ENCODE measurements at places on chromosomes 4 and X.

DNA sequence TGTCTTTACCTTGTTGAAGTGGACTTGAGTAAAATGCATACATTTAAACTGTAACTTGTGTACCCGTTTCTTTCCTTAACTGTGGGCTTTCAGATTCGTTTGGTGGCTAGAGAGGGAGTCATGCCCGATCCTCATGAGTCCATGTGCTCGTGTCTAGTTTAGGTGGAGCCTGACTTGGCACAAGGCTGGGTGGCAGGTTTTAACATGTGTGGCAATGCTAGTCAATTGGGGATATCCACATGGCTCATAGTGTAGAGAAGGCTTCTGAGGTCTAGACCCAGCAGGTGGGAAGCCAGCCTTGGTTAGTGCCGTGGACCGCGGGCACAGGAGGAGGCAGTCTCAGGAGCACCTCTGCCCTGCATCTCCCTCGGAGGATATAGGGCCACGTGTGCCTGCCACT is 48.5 kb upstream of the CLCN4 start:
- no peak for DNase-seq

- DNase-seq = no peak
These were observed 34.2 kb downstream of the RAI2 start for GRCh38 chrX:17826609-17827496.

GRCh38 chrX:80550722-80551121 is 130.5 kb downstream of the TENT5D start:
- DNase-seq = no peak

GRCh38 chrX:10213716-10214115 is 56.9 kb downstream of the CLCN4 start:
- no peak for DNase-seq

DNA sequence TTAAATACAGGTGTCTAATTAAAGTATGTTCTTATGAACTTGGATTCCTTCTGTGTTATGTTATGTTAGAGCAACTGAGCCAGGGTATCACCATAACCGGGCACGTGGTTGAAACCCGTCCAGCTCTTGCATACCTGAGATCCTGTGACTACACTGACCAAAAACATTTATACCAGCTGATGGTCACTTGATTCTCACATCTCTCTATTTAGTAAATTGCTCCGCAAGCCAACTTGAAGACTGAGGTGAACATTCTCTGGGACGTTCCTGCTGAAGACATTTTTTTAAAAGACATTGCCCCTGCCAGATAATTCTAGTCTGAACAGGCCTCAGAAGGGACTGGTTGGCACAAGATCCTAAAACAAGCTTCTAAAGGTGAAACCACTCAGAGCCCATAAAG is 550.0 kb upstream of the DIPK2B start:
- no peak for DNase-seq

DNA sequence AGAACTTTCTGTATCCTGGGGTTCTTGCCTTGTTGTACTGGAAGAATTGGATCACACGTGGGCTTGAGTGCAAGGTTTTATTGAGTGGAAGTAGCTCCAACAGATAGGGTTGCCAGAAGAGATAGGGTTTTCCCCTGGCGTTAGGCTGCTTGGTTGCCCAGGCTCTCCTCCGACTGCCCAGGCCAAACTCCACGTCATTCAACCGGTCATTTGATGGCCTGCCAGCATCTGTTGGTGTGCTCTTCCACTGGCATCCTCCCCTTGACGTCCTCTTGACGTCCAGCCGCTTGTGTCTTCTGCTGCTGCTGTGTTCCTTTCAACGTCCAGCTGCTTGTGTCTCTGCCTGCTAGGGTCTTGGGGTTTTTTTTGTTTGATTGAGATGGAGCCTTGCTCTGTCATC is 340.3 kb upstream of the ZCCHC13 start:
- DNase-seq = no peak

DNA sequence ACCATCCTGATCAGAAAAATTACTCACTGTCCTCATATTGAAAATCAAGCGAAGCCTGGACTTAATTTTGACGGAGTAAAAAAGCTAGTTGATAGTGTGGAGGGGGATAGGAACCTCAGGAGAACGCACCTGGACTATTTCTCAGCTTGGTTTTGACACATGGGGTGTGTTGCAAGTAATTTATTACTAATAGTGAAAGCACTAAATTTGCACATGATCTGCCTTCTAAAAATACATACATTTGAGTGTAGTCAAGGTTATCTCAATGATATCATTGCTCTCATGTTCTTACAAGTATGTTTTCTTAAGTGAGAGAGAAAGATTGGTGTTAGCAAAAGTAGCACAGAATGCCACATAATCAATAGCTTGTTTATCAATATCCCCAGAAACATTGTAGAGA is 29.5 kb downstream of the LRIT3 start:
- DNase-seq = no peak

DNA sequence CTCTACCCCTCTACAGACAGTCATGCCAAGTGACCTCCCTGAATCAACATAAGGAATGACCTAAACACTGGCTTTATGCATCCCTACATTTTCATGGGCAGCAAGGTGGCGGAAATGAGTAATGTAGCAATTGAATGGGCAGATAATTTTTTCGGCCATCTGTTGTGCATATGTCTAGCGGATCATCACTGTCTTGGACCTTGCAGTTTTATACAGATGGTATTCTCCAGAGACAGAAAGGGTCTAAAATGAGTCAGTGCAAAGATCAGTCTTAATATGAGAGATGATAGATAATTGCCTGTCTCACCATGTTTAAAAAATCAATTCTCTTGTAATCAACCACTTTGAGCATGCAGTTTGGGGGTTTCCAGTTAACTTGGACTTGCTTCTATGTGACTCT is 177.3 kb upstream of the DKK2 start:
- DNase-seq = no peak

Measured in vagina (tissue), 2 donors.